HuH-7.5 (cell line): ENCODE measurements at places on chromosomes 5 and 9.

GRCh38 chr5:154612666-154613065, 134.6 kb upstream of the HAND1 start:
- no peak for DNase-seq

- DNase-seq: no peak
These were observed 508 bp upstream of the SNCAIP start for GRCh38 chr5:122311497-122311960.

DNA sequence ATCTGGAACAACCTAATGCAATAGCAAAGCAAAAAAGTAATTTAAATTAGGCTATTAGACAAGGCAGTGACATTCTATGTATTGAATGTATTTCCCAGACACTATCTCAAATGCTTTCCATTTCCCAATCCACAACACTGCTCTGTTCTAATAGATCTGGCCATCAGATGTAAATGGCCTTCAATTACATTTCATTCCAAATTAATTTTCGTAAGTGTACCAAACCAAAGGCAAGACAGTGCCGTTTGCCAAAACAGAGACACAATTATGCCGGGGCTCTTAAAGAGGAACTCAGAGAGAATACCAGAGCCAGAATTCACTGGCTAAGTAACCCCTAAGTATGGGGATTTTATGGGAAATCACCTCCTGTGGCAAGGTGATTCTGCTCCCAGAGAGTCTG, 63.1 kb downstream of the GNAQ start:
- no peak for DNase-seq

DNA sequence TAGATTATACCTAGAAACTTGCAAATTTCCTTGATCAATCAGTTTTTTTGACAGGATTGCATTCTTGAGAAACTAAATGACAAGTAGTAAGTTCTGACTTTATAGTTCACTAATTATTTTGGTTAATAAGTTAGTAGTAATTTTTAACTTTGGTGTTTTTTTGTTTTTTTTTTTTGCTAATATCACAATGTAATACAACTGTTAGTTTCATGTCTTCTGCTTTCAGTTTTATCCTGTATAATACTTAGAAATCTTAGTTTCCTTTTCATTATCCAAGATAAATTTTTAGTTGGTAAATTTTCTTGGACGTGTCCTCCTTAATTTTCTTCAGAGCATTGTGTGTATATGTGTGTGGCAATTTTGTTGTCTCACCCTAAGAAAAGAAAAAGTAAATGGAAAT, 57.8 kb downstream of the CWC27 start:
- DNase-seq: no peak

- DNase-seq: no peak
These were observed 51.9 kb downstream of the NEK6 start for GRCh38 chr9:124309667-124310084.

DNA sequence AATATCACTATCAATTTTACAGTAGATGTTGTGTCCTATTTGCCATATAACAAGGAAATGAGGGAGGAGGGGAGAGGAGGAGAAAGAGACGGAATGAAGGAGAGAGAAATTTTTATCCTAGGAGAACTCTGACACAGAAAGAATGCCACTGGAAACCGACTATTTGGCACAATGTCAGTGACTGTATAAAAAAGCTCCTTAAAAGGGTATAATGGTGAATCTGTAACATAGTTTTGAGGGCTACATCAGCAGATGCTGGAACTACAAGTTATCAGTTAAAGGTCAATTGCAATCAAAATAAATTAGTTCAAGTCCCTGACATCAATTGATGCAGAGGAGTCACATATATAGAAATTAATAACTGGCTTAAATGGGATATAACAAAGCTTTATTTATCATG, 5.7 kb downstream of the EDIL3 start:
- DNase-seq: no peak

DNA sequence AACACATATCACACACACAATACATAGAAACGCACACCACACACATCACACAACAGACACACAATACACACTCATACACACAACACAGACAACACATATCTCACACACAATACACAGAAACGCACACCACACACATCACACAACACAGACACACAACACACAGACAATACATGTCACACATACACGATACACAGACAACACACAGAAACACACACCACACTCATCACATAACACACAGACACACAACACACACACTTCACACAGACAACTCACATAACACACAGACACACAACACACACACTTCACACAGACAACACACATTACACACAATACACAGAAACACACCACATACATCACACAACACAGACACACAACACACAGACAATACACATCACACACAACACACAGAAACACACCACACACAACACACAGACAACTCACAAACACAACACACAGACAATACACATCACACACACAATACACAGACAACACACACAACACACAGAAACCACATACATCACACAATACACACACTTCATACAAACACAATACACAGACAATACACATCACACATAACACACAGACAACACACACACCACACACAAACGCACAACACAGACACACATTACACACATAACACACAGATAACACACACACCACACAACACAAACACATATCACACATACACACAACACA, 4.3 kb upstream of the CCDC187 start:
- no peak for DNase-seq

DNA sequence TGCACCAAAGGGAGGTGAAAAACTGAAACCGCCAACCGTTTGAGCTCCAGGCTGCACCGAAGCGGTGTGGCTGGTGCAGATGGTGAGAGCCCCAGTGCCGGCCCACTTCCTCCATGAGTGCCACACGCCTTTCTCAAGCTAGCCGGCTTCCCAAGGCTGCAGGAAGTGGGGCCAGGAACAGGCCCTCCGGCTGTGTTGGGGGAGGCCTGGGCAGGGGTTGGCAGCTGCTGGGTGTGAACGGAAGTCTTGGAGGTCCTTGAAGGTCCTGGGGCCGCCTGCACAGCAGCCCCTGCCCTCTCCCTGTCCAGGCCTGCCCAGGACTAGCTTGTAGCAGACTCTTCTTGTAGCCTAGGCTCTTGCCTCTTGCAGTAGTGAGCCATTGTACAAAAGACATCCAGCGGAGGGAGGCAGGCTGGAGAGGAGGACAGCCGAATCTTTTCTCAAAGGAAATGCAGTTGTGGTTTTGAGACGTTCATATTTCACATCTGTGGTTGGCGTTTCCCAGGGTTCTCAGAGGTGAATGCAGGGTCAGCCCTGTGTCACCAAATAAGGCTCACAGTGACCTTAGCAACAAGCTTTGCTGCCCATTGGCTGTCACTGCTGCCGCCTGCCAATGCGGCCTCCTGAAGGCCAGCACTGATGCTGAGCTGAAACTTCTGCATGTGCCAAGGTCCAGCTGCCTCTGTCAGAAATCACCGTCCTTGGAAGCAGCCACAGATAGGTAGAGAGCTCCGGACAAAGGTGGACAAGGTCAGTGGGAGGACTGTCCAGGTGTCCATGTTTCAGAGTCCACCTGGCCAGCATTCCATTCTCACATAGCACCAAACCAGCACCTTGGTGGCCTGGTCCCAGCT, 23.9 kb downstream of the IRF1 start:
- DNase-seq: no peak

GRCh38 chr9:92185681-92186080, 70.5 kb upstream of the SPTLC1 start:
- DNase-seq: no peak

DNA sequence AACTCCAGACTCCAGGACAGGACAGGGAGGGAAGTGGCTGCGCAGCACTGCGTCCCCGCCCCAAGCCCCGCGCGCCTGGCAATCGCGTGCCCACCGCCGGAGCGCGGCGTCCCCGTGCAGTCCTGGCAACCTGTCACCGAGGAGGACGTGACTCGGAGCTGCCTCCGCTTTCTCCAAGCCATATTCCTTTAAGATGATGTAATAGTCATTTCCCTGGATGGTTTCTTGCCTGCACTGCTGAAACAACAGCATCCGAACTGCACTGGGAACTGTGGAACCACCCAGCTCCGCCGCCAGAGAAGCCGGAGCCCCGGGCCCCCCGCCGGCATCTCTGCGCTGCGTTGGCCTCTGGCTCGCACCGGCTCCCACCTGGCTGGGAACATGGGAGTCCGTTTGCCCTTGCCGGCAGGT, 34.5 kb downstream of the KCTD16 start:
- DNase-seq: no peak

DNA sequence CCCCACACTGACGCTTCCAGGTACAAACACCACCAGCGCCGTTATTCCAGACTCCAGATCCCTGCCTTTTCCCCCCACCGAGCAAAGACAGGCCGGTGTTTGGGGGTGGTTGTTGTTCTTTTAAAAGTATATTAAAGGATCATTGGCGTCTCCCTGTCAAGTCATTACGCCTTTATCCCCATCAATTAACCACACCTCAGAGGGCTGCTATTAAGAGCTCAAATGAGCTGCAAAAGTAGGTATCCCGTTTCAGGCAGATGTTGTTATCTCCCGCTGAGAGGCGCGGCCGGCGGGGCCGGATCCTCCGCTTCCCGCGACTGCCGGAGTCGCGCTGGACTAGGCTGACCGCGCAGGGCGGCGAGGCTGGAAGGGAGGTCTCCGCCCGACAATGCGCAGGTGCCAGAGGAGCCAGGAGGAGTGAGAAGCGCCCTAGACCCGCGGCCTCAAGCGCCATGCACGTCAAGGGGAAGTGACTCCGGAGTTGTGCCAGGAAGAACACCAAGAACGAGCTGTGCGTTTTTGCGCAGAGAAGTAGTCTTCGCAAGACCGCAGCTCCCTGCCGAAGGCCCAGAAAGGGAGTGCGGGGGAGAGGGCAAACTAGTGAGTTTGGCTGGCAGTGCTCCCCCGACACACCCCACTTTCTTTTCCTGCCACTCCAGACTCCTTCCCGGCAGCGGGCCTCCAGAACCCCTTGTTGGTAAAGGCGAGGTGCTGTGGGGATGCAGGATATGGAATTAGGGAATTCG, 8.2 kb downstream of the NR2F1-AS1 start:
- no peak for DNase-seq

DNA sequence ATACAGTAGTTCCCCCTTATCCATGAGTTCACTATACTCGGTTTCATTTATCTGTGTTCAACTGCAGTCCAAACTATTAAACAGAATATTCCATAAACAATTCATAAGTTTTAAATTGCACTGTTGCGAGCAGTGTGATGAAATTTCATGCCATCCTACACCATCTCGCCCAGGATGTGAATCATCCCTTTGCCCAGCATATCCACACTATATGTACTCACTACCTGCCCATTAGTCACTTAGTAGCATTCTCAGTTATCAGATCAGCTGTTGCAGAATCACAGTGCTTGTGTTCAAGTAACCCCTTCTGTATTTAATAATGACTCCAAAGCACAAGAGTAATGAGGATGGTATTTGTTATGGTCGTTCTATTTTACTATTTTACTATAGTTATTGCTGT, 51.5 kb downstream of the SHOC1 start:
- DNase-seq: no peak
